ENCODE measurements at places on chromosomes 6 and 20. TPM values are rescaled to one million over a fixed set of nuclear protein-coding genes. Genes with fewer than 3 reads are reported as not detected.

DNA sequence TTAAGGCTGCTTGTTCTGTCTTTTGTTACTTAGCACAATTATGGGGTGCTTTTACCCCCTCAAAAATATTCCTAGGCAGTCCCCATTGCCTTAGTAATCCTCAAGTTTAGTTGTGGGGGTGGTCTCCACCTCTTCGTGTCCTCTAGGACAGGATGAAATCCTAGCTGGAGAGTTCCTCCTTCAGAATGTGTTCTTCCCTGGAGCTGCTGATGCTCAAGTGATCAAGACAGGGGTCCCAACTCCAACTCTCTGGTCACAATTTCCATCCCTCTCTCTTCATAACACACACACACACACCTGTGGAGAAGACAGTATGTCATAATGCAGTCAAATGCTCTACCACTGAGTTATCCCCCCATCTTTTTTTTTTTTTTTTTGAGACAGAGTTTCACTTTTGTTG is 280.7 kb downstream of the UST start:
- no peak for DNase-seq

DNA sequence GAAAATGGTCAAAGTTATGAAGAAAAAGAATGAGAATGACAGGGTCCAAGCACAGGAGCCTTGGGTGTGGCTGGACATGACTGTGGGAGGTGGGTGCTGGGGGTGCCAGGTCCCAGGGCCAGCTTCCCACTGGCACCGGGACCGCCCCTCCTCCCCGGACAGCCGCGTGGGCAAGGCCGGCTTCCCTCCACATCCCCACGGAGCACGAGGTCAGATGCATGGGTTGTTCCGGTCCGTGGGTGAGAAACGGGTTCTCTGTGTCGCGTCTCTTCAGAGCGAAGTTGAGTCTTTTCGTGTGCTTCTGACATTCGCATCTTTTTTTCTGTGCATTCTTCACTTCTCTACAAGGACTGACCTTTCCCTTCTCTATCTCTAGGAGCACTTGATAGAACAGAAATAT is 30.1 kb downstream of the KIF25 start:
- DNase-seq: no peak

SYCP2L gene
- total RNA-seq: 3.5 TPM

ZBTB46 gene
- total RNA-seq: 27.3 TPM

DNA sequence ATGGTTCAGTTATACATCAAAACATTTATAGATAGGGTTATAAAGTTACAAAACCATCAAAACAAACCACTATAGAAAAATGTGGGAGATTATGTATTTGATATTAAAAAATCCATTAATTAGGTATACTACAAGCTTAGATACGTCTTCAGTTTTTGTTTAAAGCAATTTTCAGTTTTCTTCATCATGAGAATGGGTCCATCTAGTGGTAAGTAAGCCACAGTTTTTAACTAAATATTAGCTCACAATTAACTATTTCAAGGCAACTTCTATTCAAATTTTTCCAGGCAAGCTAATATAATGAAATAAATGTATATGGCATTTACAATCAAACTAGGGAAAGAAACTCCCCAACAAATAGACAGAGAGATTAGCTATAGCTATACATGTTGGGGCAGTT is 44.4 kb downstream of the RNGTT start:
- no peak for DNase-seq

SRMS gene
- 0.70 TPM for total RNA-seq
